ENCODE measurements at places on chromosomes 2 and 18.

GRCh38 chr2:109117780-109118179 is 11.2 kb upstream of the SH3RF3 start:
- DNase-seq: no peak

DNA sequence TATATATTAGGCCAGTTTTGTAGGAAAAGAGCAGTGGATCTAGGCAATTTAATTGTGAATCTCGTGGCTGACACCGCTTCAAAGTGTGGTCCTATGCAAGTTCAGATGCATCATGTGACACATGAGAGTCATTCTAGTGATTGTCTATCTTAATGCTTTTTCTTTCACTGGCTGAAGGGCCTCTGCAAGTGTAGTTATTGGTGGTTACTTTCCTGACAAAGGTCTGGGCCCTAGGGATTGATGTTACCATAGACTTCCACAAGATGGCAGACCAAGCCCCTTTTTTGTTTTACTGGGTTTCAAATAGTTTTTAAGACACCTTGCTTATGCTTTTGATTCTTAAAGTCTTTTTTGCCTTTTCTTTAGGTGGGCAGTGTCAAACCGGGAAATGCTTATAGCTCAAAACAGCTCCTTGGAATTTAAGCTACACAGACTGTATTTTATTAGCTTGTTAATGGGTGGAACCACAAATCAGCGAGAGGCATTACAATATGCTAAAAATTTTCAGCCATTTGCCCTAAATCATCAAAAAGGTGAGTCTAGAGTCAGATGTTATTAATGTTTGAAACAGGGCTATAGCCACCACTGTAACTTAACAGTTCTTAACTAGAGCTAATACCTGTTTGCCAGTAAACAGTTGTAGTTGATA is 25.9 kb downstream of the CD8A start:
- DNase-seq: peak; percentile 14

DNA sequence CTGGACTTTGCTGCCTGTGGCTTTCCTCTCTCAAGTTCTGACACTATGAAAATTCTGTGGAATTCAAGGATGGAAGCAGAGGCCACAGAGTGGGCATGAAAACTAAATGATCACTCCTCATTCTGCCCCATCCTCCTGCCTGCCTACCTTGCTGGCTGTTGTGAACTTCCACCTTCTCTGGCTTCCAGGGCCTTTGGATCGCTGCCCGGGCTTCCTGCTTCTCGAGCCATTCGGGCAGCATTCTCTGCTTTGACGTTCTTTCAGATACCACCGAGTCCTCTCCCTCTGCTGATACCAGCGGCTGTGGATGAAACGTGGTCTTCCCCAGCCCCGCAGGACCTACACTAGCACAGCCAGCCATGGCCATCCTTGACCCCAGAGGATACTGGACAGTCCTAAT is 327.7 kb upstream of the SLC14A2 start:
- DNase-seq: no peak

DNA sequence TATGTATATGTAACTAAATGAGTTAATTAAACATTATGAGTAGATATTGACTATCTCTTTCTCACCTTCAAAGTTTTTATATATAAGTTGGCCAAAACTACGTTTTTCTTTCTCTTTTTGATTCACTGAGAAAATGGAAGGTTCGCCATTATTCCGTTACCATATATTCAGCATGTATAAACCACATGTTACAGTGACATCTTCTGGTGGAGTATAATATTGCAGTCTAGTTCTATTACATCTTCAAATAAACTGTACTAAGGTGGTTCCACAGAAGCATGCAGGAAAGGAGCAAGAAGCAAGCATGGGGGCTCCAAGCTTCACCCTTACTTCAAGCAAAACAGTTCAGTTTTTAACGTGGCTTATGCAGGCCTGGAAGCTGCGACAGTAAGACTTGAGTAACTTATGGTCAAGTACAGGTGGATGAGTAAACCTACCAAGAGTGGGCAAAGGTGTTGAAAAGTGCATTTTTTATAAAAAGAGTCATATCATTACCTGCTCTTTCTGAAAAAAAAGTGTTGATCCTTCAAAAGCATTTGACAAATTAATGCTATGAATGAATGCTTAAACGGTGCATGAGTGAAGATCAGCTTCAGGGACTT is 129.8 kb upstream of the RAB6C start:
- no peak for DNase-seq

GRCh38 chr2:55119711-55120487 is 69.6 kb upstream of the RTN4 start:
- no peak for DNase-seq

DNA sequence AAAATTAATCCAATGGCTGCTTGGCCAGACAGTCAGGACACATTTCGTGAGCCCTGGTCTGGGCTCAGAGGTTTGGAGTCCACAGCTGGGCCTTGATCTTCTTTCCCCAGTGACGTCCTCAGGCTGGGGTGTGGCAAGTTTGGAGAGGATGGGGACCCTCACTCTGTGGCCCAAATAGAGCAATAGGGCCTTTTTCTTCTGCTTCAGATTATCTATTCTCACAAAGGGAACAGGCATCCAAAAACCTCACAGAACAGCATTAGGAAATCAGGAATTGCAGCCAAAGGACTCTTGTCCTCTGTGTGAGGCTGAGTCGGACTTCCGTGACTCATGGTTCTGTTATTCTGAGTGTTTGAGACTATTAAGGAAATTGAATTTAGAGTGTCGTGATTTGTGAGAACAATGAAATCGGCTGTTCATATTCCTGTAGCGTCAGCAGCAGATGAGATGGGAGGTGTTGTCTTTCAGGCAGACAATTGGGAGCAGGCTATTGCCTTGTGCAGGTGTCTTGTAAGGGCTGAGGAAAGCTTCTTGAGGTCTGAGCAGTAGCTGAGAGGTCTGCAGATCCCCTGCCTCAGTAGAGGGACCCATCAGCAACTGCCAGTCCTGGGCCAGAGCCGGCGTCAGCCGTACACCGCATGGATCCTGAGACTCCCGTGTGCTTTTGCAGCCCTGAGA is 113.8 kb downstream of the SH3RF3 start:
- no peak for DNase-seq

DNA sequence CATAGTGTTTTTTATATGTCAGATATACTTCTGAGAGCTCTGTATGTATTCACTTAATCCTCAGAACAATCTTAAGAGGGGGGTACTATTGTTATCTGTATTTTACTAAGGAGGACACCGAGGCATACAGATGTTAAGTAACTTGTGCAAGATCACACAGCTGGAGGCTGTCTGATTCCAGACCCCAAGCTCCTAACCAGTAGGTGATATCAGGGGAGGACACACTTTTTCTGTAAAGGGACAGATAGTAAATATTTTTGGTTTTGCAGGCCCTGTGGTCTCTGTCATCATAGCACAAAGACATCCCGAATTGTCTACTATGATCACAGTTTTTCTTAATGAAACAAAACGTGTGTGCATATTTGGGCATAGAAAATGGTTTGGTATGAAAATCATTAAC is 143.7 kb downstream of the LAMA3 start:
- DNase-seq: no peak

DNA sequence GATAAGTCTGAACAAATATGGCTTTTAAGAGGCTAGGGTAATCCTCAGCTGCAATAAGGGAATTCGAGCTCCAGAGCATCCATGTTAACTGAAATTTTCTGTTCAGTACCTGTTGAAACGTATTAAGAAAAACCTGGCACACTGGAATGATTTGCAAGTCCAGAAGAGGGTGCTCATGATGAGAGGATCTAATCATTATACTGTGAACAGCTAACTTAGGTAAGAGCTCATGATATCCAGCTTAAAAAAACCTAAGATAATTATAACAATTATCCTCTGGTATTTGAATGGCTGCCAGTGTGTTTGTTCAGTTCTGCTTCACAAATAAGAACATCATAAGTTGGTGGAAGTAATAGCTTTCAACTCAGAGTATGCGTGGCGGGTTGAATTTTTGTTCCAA is 1118.3 kb upstream of the DDX18 start:
- DNase-seq: no peak

DNA sequence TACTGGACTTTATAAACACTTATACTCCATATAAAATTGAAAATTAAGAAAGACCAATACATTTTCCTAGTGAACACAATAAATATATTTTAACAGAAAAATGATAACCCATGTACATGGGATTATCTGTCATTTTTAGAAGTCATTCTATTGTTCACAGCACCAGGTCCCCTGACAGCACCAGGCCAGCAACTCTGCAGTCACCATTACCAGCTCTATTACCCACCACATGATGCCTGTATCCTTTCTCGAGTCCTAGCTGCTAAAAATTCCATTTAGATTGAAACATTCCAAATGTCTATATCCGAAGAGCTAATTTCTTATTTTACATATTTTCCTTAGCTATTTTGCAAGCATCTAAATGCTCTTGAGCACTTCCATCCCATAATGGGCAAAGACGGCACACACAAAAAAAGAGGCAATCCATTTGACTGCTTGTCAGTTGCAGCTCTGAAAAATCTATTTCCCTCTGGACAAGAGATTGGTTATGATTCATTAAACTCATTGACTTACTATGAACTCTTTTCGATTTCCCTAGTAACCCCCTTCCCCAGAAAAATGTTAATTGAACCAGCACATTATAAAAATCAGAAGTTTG is 336.9 kb downstream of the RIT2 start:
- DNase-seq: no peak

- no peak for DNase-seq
Measured at GRCh38 chr18:47260120-47260923, 8.9 kb upstream of the SKOR2 start.

- DNase-seq: no peak
Measured at GRCh38 chr18:34806527-34806926, 96.4 kb downstream of the DTNA start.

DNA sequence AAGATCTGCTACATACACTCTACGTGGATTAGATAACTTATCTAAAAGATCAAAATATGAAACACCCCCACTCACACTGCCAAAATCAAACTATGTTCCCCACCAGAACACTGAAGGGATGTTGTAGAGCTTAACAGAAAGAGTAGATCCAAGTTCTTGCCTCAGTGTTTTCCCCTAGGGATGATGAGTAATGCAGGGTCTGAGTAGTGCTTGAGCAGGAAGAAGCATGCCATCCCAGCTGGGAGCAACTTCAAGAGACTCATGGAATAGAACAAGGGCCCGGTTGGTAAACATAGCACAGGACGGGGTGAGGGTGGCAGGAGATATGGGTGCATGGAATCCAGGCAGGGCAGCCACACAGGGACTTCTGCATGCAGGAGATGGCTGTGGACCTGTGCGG is 74.3 kb downstream of the SNTG2 start:
- no peak for DNase-seq

GRCh38 chr2:198763793-198764192 is 693.9 kb downstream of the SATB2 start:
- DNase-seq: no peak

DNA sequence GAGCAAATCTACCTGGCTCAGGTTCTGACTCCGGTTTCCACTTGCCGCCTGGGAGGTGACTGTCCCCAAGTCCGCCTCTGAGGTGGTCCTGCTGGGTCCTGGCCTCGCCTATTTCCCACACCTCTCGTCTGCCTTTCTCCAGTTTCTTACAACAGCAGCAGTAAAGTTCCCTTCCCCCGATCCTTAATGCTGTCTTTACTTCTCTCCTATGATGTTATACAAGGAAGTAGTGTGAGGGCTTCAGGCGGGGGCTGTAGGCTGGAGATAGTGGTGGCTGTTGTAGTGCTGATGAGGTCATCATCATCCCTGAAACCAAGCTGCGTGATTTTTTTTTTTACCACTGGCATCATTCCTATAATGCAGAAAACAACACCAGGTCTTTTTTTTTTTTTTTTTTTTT is 18.9 kb downstream of the TGIF1 start:
- no peak for DNase-seq

GRCh38 chr2:109494351-109494750 is 119.4 kb downstream of the SEPTIN10 start:
- DNase-seq: no peak

- DNase-seq: no peak
Measured at GRCh38 chr2:24875272-24875671, 44.8 kb downstream of the ADCY3 start.

DNA sequence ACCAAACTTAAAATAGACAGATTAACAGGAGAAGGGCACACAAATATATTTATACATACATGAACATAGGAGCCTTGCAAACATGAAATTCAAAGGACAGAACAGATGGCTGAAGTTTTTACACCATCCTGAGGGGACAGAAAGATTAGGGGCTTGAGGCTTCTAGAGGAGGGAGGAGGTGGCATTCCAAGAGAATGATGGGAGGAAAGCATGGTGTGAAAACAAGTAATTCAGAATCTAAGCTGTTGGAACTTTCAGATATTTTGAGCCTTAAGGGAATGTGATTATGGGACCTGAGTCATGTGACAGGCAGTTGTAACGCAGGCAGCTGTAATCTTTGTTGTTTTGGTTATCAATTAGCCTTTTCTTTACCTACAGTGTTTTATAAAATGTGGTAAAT is 225.2 kb upstream of the SPOPL start:
- no peak for DNase-seq

DNA sequence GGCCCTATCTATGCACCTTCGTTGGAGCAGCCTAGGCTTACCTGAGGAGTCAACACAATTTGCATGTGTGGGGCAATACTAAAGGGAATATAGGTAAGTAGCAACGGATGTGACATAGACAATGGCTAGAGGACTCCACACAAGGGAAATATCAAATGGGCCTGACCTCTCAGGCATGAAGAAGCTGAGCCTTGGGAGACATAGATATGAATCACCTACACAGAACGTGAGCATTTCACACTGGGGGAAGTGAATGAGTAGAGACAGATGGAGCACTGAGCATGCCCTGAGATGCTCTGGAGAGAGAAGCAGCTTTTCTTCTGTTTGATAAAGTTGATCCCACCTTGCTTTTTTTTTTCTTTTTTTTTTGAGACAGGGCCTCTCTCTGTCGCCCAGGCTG is 97.9 kb downstream of the ATL2 start:
- DNase-seq: no peak

GRCh38 chr2:179443180-179443579 is 178.5 kb upstream of the SESTD1 start:
- DNase-seq: no peak

- no peak for DNase-seq
Measured at GRCh38 chr2:26039603-26040323, 5.9 kb downstream of the RAB10 start.

DNA sequence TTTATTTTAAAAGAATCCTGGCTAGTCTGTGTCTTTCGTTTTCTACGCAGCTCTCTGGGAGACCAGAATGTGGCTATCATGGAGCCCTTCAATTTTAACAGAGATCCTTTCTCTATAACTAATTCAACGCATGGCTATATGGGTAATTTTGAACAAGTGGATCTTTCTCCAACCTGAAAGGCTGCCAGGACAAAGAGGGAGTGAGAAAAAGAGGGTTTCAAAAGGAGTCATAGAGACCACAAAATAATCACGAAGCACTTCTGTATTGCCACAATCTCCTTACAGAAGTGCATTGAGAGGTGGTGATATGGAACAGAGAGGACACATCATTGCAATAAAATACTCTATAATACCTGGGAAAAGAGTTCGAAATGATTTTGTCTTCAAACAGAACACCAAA is 21.7 kb upstream of the CDH2 start:
- DNase-seq: no peak

GRCh38 chr2:239648607-239649006 is 247.8 kb upstream of the HDAC4 start:
- DNase-seq: no peak

GRCh38 chr2:169360984-169361705 is 1.2 kb downstream of the LRP2 start:
- DNase-seq: no peak
